ENCODE measurements at places on chromosomes 11 and 22.

DNA sequence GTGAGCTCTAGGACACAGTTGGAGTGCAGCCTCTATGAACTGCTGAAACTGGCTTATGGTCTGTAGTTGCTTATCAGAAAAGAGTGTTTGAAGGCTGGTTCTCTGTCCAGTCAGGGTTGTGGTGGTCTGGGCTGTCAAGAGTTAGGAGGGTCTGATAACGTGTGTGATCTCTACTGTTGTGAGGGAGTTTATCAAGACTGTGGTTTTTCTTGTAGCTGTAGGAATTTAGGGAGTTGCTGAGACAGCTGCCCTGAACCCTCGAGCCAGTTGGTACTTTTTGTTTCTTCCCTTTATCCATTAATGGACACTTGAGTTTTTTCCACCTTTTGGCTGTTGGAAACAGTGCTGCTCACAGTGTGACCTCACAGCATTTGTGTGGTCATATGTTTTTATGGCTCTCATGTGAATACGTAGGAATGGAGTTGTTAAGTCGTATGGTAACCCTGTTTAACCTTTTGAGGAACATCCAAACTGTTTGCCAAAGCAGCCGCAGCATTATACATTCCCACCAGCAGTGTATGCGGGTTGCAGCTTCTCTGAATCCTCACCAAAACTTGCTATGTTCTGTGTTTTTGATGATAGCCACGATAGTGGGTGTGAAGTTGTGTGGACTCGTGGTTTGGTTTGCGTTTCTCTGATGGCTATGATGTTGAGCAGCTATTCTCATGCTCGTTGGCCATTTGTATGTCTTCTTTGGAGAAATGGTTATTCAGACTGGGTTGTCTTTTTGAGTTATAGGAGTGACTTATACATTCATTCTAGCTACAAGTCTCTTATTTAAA lies 20.9 kb upstream of the DGCR8 start:
- no peak for DNase-seq

DNA sequence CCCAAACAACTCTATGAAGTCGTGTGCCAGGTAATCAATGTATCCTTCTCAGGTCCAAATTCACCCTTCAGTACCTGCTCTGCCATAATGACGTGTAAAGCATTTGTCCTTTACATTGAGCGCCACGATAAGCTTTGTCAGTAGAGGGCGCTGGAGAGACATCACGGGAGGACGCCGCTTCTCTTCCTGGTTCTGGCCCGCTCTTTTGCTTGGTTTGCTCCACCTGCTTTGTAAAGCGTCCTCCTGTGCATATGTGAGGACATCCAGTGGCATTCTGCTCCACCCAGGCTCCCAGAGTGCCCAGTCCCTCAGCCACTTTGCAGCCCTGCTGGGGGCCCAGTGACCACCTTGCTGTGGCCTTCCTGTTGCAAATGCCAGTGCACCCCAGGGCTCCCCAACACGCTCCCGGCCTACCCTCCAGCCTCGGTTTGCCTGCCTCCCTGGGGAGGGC lies 61.1 kb downstream of the WT1 start:
- peak; percentile 56 for DNase-seq

DNA sequence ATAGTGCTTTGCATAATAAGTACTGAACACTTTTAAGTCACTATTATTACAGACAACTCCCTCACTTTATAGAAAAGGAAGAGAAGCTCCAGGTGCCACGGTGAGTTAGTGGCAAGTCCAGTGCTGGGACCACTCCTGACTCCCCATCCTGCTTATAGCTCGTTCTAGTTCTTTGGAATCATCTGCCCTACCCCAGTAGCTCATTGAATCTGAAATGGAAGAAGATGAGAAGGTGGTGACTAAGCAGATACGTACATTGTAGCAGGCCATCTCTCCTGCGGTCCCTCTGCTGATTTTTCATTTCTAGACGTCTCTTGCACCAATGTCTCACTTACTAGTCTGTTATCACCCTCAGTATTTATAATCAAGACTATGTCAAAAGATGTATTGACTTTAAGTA lies 21.6 kb downstream of the MMP20 start:
- no peak for DNase-seq

DNA sequence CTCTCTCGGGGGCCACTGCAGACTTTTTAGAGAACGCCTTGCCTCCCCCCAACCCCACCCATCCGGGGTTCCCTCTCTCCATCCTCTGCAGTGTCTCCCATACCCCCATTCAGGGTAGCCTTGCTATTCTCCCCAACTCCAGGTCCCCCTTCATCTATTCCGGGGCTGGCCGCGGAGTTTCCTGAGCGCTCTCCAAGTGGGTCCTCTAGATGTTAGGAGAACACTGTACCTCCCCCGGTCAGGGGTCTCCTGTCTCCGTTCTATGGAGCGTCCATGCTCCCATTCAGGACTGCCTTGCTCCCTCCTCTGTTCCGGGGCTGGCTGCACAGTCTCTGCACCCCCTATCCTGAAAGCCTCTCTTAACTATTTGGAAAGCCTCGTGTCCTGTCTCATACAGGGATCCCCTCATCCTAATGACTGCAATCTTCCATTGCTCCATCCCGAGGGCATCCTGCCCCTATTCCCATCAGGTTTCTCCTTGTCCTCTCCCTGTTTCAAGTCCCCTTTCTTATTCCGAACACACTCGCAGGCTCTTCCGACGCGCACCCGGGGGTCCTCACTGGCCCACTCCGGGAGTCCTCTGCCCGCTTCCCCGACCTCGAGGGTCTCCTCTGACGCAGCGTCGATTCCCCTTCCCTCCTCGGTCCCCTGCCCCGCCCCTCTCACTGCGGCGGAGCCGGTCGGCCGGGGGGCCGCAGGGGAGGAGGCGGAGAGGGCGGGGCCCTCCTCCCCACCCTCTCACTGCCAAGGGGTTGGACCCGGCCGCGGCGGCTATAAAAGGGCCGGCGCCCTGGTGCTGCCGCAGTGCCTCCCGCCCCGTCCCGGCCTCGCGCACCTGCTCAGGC lies at the start of gene NEFH:
NEFH (plus strand) TSS at position 802 of the 845 bp plus-strand sequence. CDS start 45 bp downstream, outside the sequence.
- no peak for DNase-seq

DNA sequence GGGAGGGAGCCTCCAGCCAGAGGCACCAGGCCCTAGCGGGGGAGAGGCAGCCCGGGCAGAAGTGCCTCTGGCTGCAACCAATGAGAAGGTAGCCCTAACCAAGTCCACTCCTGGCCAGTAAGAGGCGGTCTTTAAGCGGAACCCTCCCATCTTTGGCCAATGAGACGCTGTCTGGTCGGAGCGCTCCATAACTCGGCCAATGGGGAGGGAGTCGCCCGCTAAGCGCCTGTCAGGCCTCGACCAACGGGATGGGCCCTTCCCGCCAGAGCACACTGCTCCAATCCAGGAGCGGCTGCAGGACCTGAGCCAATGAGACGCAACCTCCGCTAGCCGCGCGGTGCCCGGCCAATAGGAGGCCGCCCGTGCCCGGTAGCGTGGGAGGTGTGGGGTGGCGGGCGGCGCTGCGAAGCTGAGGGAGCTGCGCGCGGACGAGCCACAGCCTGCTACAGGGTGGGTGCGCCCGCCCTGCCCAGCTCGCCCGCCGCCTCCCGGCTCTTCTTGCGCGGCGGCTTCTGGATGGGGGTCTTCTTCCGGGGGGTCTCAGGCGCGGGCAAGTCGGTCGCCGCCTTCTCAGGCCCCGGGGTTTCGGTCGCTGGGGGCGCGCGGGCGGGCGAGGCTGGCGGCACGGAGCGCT lies 12.6 kb downstream of the SCARF2 start:
- peak; percentile 22 for DNase-seq

- peak; percentile 47 for DNase-seq
These were observed 16.1 kb downstream of the MIAT start for GRCh38 chr22:26673486-26673885.

GRCh38 chr11:110296226-110297075 lies at the start of gene RDX:
Gene RDX, minus strand, starts transcription at chr11:110296614. Its CDS starts 16,922 bp downstream, at chr11:110279692.
- DNase-seq, result peak; percentile 44

GRCh38 chr11:116224154-116224888 lies 548.5 kb downstream of the BUD13 start:
- peak; percentile 4 for DNase-seq

DNA sequence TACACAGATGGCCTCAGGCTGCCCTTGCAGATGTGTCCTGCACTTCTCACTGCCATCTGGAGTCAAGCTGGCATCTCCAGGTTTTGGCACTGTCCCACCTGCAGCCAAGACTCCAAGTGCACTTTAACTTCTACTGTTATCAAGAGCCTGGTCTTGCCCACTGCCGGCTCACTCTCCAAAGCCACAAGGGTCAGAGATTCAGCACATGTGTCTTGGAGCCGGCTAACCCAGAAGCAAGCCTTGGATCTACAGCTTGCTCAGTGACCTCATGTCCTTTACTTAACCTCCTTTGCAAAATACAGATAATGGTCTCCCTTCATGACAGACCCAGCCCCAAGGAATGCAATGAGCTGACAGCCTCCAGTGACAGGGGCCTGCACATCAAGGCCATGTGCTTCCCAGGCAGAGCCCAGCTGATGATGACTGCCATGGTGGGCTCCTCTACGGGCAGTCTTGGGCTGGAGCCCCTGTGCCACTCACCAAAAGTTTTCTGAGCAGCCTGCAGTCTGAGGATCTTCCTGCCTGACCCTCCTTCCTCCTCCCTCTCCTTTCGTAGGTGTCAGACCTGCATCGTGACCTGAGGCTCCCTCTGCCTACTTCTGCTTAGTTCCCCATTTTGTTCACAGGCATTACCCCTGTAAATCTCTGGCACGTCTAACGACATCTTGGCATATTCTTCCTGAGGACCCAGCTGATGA lies 9.0 kb downstream of the TP53AIP1 start:
- DNase-seq, result no peak

DNA sequence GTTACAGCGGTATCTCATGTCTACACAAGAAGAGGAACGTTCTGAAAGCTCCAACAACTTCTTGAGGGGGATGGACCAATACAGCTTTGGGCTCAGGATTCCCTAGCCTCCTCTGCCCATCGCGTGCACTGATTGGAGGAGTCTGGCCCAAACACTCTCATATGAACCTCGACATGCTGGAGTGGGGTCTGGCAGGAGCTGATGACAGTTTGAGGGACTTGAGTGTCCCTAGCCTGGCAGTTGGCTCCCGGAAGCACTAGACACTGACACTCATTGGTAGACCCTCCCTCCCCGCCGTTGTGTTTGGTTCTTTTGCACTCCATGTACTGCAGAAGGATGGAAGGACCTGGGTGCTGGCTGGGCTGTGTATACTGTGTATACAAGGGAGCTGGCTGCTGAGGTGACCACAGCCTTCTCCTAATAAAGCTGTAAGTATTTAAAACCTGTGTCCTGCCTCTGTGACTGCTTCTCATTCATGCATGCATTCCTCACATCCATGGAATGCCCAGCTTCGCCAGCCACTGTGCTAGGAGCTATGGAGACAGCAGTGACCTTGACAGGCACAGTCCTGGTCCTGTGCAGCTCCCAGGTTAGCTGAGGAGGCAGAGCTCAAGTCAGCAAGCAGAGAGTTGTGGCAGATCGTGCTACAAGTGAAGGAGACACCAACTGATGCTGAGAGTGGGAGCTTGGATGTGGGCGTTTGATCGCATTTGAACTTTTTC lies 27.9 kb downstream of the ADAMTS15 start:
- DNase-seq, result no peak

DNA sequence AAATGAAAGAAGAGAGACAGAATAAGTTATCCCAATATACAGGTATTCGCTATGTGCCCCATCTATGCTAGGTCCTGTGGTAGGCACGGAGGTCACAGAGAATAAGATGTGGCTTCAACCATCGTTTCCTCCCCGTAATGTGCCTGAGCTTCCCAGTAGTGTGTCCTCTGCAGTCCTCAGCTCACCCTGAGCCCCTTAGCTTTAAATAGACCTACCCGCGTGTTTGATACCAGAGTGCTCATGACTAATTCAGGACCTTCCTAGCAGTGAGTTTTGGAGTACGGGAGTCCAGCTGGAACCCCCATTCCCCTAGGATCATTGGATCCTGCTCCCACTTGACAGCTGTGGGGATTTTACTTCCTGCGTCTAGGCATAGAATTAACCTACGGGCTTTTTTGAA lies 37.5 kb upstream of the SYN3 start:
- DNase-seq, result no peak

DNA sequence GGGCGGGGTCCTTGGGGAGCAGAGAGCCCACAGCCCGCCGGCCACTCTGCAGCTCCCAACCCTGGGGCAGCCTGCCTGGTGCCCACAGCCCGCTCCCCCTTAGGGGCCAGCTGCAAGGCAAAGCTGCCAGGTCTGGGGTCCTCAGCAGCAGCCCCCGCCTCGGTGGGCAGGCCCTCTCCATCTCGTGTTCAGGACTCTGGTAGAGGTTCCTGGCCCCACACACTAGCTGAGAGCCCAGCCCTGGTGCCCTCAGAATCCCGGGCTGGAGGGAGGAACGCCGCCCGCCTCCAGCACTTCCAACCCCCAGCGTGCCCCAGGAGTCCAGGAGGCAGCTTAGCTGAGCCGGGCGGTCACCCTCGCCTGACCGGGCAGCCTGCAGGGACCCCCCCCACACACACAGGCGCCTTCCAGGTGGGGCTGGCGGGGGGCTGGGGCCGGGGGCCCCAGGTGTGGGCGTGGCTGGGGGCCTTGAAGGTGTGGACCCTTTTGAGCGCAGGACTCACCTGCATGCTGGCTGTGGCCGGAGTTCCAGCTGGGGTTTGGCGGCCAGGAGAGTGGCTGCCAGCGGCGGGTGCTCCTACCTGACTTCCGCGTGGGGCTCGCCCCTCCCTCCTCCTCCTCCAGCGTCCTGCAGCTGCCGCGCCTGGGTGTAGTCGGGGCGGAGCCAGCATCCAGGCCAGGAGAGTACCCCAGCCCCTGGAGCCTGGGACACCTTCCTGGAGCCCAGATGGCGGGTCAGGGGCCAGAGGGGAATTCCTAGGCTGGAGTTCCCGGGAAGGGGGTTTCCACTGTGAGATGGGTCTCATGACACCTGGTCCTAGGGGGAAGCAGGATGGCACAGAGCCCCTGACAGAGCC lies at the start of gene ANO9:
ANO9 (minus strand) TSS at position 594 of the 857 bp plus-strand sequence; CDS start at position 509, 85 bp downstream.
- DNase-seq, result peak; percentile 62

GRCh38 chr11:47591764-47592163 lies 2.4 kb downstream of the C1QTNF4 start:
- DNase-seq, result no peak

DNA sequence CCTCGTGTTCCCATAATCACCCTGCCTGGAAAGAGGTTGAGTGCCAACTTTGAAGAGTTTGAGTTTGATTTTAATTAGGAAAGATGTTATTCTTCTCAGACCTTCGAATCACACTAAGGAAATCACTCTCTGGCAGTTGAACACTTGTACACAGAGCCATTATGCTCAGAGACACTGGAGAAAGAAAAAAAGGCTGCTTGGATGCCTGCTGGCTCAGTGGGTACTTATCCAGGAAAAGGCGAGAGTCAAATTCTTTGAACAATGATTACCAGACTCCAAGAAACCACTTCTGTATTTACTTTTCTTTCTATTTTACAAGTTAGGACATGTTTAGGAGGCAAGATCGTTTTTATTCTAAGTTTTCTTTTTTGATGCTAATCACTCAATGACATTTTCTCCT lies 438.5 kb upstream of the FAT3 start:
- no peak for DNase-seq

DNA sequence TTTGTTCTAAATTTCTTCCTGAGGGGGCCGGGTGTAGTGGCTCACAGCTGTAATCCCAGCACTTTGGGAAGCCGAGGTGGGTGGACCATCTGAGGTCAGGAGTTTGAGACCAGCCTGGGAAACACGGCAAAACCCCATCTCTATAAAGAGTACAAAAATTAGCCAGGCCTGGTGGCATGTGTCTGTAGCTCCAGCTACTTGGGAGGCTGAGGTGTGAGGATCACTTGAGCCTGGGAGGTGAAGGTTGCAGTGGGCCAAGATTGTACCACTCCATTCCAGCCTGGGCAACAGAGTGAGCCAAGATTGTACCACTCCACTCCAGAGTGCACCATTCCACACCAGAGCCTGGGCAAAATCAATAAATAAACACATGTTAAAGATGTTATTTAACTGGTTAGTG lies 20.6 kb upstream of the TOP3B start:
- no peak for DNase-seq

Measured in stimulated activated CD4-positive, alpha-beta T cell treated with anti-CD3 and anti-CD28 coated beads, Interleukin-1b, Interleukin-23, amount 100 ng/mL, for 48 hours (primary cell).